ENCODE measurements at places on chromosomes 12 and 14.

- DNase-seq: no peak
Observed at GRCh38 chr12:130714591-130715149, 1.4 kb downstream of the RIMBP2 start.

- DNase-seq: no peak
Observed at GRCh38 chr12:28425526-28425925, 235.3 kb downstream of the CCDC91 start.

DNA sequence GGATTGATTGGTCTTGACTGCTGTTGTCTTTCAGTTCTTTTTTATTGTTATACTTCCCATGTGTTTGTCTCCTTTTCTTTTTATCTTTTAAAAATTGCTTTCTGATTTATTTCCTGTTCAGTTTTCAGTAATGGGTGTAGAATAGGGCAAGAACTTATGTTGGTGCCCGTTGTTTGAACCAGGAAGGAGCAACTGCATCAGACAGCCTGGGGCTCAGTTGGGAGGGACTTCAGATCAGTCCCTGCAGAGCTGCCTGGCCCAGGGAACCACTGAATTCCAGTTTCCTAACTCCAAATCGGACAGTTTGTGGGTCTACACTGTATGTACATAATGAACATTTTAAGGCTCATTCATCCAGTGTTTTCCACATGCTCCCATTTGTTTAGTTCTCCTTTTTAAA is 64.9 kb downstream of the FBXO34 start:
- no peak for DNase-seq

DNA sequence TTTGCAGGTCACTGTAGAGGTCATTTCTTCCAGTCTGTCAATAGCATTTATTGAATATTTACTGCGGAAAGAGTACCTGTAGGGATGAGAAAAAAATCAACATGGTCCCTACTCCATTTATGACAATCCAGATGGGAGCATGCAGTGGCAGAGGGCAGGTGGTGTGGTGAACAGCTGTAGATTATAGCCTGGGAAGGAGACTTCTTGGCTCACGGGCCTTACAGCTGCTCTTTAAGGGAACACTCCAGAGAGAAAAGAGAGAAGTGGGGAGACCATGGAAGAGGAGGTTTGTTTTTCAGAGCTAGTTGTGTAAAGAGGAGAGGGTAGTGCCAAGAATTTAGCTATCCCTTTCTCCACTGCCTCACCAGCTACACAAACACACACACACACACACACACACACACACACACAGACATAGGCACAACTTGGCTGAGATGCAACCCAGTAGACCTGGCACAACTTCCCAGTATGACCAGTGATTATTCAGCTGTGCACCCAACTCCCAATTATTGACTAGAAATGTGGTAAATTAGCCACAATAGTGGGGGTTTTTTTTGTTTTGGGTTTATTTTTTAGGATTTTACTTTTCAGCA is 41.0 kb downstream of the GPHB5 start:
- DNase-seq: no peak

DNA sequence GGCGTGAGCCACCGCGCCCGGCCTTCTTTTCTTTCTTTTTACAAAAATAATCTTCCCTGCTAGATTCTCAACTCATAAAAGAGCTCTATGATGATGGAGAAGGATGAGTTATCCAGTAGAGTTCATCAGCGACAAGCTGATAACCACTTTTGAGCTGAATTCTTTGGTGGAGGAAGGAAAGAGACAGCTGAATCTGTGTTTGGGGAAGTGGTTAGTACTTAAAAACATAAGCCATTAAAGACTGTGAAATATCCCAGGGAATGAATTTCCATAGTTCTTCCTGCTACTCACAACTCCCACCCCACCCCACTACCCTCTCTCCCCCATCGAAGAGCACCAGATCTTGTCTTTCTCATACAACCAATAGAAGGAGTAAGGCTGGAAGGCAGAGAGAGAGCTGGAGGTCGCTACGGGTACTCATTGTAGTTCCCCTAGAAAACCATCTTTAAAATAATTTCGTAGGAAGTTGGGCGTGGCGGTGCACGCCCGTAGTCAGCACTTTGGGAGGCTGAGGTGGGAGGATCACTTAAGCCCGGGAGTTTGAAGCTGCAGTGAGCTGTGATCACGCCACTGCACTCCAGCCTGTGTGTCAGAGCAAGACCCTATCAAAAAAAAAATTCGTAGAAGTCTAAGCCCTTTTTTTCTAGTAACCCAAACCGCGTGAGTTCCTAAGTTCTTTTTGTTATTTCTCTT is 647 bp upstream of the ESPL1 start:
- DNase-seq: no peak

DNA sequence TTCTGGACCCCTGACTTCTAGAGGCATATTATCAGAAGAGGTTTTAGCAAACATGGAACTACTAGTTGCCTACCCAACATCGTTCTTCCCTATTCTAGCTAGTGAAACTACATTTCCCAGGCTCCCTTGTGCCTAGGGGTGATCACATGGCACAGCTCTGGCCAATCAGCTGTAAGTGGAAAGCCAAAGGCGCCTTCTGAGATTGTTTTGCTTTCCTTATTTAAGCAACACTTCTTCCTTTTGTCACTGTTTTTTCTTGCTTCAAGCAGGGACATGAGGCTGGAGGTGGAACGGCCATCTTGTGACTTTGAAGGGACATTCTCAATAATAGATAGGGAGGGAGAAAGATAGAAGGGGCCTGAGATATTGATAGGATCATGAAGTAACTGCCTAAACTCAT is 136.7 kb downstream of the ZNF664 start:
- DNase-seq: no peak

GRCh38 chr12:79482323-79482722 is 208.4 kb downstream of the PAWR start:
- no peak for DNase-seq

DNA sequence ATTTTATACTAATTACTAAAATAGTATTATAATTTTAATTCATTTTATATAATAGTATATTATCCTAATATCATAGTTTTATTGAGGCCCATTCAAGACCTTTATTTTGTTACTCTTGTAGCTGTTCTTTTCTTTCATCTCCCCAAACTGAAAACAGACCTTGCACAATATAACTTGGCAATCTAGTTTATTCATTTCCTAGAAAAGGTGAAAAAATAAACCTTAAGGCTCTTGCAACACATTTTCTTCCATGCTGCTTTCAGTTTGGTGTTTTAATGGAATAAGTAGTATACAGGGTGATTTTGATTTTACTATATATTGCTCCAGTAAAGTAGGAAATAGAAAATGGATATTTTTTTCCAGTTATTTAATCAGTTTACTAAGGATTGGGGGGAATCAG is 174.0 kb downstream of the SLC2A13 start:
- no peak for DNase-seq

GRCh38 chr14:99182548-99183250 is 89.3 kb downstream of the BCL11B start:
- DNase-seq: no peak

- no peak for DNase-seq
Observed at GRCh38 chr14:102980409-102980810, 57.9 kb downstream of the AMN start.

Measured in amniotic stem cell (primary cell).